Amniotic stem cell (primary cell): ENCODE measurements at places on chromosomes 5 and 9.

DNA sequence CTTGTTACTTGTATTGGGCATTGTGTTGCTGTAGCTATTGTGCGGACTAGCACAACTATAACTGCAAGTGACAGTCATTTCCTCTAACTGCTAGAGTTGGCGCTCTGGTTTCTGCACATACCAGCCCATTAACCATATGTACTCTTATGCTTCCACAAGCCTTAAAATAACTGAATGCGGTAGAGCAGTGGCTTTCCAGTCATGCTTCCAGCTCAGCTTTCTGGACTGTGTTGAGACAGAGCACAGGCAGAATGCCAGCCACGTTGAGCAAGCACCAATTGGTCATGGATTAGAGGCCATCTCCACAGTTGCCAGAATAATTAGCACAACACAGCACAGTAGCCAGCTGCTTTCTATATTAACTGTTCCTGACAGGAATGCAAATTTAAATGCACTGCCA, 12.2 kb downstream of the INVS start:
- peak; percentile 92 for DNase-seq

DNA sequence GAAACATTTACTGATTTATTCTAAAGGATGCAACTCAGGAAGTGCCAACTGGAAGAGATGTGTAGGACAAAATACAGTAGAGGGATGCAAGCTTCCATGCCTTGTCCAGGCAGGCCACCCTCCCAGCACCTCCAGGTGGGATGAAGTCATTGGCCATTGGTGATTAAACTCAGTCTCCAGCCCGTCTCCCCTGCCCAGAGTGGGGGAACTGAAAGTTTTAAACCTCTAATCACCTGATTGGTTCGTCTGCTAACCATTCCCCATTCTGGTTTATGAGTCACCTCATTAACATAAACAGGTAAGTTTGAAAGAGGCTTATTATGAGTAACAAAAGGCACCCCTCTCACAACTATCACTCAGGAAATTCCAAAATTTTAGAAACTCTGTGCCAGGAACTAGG, 8.1 kb downstream of the TNFAIP8 start:
- no peak for DNase-seq

DNA sequence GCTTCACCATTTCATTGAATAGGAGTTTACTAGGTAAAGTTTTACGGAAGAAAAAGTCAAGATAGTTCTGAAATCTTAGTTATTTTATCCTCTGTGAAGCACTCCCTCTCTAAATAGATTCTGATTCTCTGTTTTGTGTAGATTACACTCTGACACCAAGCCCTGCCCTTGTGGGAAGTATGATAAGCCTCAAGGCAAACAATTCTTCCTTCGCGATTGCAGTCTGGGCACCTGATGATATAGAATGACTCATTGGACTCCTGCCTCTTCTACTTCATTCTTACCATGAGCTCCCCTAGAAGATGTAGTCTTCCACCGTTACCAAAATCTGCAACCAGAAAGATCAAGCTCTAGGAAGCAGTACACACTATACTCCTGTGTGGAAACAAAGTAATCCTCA, 626.9 kb upstream of the PTGER4 start:
- no peak for DNase-seq

- DNase-seq, result no peak
These were observed 21.8 kb upstream of the SARDH start for GRCh38 chr9:133759946-133760345.
